ENCODE measurements at places on chromosomes 12 and 14.

DNA sequence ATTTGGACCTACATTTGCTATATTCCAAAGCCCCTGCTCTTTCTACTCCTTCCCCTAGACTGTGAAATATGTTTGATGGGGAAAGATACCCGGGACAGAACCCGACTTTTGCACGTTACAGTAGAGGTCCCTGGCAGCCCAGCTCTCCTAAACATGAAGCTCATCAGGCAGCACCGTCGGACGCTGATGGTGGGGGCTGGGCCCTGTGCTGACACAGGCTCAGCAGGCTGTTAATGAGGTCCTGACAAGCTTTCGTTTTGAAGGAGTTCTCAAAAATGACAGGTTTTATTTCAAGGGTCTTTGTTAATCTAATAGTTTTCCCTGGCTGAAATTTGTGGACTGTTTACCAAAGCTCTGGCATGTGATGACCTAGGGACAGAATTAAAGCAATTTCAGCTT, 102.3 kb downstream of the SLC25A47 start:
- no peak for DNase-seq

DNA sequence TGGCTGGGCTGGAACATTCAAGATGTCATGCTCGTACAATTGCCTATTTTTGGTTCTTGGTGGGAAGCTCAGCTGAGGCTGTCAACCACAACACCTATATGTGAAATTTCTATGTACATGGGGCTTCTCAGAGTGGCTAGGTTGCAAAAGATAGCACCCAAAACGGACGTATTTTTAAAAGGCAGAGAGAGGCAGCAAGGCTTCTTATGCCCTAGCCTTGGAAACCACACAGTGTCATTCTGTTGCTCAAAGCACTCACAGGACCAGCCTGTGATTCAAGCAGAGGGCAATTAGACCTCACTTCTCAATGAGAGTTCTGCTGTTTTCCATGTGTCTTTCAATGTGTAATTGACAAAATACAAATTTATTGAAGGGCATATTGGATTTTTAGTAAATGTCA, 134.0 kb downstream of the GXYLT1 start:
- no peak for DNase-seq

DNA sequence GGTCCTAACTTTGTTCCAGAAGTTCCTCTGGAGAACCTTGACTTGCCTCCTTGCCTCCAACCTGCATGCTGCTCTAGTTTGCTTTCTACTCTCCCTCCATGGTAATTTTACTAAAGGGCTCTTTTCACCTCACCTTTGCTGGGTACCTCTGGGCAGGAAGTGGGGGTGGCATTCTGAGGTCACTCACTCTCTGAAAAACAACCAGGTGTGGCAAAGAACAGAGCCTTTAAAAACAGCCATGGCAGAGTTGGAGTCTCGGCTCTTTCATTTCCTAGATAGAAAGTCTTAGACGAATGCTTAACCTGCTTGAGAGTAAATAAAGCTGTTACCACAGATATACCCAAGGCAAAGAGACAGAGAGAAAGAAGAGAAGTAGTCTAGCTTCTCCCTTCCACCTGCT, 827.9 kb downstream of the BCL11B start:
- DNase-seq: no peak

DNA sequence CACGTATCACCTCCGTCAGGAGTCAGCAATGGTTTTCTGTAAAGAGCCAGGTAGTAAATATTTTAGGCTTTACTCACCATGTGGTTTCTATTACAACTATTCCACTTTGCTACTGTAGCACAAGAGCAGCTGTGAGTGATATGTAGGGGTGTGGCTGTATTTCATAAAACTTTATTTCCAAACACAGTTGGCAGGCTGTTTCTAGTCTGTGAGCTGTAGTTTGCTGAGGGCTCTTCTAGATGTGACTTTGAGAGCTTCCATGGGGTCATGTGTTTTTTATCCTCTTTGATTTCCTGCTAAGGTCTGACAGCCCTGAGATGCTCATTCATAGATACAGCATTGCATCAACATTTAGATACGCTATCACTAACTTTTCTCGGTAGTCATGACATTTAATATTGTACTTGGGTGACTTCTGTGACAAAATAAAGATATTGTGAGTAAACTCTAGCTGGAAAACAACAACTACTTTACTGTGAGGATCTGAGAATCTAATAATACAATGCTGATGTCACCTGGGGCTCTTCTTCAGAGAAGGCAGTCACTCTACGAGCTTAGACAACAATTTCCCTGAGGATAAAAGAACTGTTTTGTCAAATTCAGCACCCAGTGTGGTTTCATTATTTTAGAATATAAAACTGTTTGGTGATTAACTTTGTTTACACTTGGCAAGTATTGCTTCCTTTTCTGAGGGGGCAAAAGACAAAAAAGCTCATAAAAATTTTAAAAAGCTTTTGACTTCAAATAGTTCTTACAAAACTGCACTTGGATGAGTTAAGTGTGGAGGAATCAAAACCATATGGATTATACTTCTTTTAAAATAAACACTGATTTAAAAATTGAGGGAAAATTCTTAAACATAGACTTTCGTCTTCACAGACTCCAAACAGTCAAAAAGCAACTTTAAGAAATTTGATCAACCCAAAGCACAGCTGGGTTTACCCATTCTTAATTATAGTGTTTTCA, 231.2 kb upstream of the DCN start:
- peak; percentile 85 for DNase-seq

GRCh38 chr12:100058482-100059029, 73.8 kb upstream of the ANKS1B start:
- peak; percentile 47 for DNase-seq

GRCh38 chr12:111643427-111643826, 42.3 kb downstream of the BRAP start:
- no peak for DNase-seq

DNA sequence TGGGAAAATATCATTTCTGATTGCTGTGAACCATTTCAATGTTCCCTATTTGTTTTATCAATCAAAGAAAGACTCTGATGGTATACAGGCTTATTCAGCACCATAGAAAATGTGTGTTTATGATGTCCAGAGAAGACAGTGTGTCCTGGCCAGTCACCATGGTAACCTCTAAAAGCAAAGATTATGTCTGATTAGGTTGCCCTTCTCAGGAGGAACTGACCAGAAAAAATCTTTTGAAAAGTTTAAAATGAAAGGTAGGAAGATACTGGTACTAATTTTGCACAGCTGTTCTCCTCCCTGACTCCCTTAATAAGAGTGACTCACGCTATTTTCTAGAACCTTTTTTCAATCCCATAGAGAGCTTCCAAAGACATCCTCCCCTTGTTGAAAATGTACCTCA, 391.8 kb upstream of the DCN start:
- DNase-seq: no peak

DNA sequence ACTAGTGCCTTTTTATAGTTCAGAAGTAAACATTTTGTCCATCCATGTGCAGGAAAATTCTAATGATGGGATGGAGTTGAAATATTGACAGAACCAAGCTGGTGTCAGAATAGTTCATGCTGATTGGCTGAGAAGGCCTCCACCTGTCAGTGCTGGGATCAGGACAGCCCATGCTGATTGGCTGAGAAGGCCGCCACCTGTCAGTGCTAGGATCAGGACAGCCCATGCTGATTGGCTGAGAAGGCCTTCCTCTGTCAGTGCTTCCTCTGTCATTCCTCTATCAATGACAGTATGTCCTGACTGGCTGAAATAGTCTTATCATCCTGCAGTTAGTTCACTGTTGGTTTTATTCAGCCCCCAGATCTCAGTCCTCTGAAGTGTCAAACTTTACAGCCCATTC, 95.7 kb downstream of the PPP2R5C start:
- DNase-seq: no peak

All from MCF 10A (cell line).